ENCODE measurements at places on chromosomes 2 and 18. TPM values are rescaled to one million over a fixed set of nuclear protein-coding genes. Genes with fewer than 3 reads are reported as not detected.

- no peaks in the 10 kb centered on the region for H3K27me3 ChIP-seq
- no peak overlapping the region for H3K27ac ChIP-seq
- DNase-seq = no peak
- no peak overlapping the region for H3K4me3 ChIP-seq
- H3K4me1 ChIP-seq = no peaks in the 10 kb centered on the region
Observed at GRCh38 chr2:98588880-98589431, 19.4 kb downstream of the COA5 start.

The TFPI gene
- 68.8 TPM for total RNA-seq

GRCh38 chr2:200300065-200300464 lies 6.4 kb upstream of the SPATS2L start:
- H3K4me1 ChIP-seq = peaks cover 3% of the 10 kb centered on the region
- DNase-seq = no peak
- H3K27ac ChIP-seq = no peak overlapping the region

The CHRNG gene
- not detected for total RNA-seq

GRCh38 chr2:111689941-111690340 lies 194.1 kb downstream of the ANAPC1 start:
- no peak overlapping the region for H3K4me3 ChIP-seq
- no peaks in the 10 kb centered on the region for H3K36me3 ChIP-seq
- H3K4me1 ChIP-seq = no peaks in the 10 kb centered on the region

DNA sequence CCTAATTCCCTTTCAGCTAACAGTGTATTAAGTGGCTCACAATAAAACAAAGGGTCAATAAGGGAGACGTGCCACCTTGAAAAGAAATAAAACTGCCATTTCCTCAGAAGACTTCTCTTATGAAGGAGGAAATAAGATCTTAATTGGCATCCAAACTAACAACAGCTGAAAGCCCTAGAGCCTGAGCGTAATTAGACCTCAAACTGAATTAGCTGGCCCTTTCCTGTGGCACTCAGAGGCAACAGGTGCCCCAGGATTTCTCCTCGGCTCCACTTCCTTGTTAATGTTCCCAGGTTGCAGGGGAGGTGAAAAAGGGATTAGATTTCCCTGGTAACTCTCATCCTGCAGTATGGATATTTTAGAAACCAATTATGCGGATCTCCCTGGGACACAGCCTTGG lies 804.3 kb downstream of the DCDC2C start:
- no peaks in the 10 kb centered on the region for H3K27me3 ChIP-seq
- no peaks in the 10 kb centered on the region for H3K36me3 ChIP-seq
- no peaks in the 10 kb centered on the region for H3K4me1 ChIP-seq
- DNase-seq = no peak
- H3K27ac ChIP-seq = no peak overlapping the region
- H3K4me3 ChIP-seq = no peak overlapping the region
